ENCODE measurements at places on chromosomes 2 and 18.

DNA sequence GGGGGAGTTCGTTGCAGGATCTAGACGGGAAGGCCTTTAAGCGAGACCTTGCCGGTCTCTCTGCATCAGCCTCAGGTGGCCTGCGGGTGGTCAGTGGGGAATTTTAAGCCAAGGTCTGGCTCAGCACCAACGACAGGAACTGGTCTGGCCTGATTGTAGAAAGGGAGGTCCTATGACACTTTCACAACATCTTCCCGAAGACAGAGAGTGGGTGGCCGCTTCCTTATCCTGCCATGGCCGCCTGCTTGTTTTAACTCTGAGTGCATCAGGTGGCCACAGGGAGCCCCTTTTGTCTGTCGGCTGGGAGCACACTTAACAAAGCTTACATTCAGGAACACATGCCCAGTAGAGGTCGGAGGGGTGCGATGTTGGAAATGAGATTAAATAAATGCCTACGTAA, 363.7 kb upstream of the MYT1L start:
- DNase-seq: no peak

- DNase-seq: no peak
Measured at GRCh38 chr2:36354811-36355150, 797 bp upstream of the CRIM1 start.

GRCh38 chr18:43129946-43130524, 14.6 kb upstream of the RIT2 start:
- no peak for DNase-seq

DNA sequence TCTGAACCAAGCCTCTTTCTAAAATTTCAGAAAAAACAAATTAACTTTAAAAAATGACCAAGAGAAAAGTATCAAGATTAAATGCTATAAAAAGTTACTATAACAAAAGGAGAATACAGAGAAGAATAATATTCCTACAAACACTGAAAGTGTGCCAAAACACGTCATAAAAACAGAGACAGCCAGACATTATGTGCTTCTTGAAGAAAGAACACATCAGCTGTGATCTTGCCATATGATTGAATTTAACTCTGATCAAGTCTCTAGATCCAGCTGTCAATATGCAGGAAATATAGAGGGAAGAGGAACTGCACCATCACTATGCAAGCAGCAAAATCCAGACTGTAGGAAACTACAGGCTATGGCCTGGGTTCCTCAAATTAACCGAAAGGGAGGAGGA, 33.7 kb upstream of the COL5A2 start:
- no peak for DNase-seq

DNA sequence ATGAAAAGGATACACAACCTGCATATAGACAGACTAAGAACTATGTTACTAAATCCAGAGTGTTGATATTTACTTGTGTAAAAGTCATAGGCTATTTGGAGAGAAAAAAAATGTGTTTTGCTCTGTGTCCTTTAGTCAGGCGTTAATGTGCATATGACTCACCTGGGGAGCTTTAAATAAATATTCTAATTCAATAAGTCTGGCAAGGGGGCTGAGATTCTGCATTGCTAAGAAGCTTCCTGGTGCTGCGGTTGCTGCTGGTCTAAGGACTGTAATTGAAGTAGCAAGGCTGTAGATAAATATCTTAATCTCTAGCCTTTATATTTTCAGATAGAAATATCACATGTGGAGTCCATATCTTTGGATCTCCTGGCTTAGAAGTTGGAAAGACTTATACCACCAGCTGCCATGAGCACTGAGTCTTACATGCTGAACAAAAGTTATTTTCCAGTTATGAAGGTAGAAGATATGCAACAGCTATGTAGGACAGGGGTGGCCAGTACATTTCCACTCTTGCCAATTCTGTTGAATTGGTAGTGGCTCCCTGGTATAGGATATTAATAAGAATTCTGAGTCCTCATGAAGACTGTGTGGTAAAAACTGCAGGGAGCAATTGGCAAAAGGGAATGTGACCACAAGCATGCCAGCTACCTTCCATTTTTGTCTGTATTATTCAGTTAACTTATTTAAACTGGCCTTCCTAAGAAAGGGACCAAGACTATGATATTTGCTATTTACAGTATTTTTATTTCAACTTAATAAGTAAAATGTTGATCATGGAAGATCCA, 4.8 kb downstream of the SPAG16 start:
- no peak for DNase-seq

DNA sequence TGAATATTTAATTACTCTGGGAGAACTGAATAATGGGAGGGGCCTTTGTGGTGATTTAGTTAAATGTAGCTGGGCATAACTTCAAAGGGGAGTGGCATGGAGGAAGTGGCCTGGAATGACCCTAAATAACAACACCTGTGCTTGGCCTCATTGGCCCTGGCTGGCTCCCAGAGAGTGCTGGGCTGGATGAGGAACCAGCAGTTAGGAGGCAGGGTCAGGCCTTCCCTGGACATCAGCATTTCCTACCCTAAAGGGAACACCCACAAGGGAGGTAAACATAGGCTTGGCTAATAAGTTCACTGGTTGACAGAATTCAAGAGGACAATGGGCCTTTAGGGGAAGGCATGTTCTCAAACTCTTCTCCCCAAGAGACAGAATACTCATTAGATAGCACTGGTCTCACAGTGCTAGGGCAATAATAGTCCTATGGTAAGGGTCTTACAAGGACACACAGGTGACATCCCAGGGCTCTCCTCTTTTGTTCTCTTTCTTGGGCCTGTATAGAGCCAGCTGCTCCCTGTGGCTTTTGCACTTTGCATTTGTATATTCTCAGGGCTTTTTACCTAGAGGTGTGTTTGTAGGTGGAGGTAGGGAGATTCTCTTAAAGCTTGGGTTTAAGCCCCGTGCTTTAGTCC, 106.8 kb downstream of the ZNF519 start:
- DNase-seq: no peak

DNA sequence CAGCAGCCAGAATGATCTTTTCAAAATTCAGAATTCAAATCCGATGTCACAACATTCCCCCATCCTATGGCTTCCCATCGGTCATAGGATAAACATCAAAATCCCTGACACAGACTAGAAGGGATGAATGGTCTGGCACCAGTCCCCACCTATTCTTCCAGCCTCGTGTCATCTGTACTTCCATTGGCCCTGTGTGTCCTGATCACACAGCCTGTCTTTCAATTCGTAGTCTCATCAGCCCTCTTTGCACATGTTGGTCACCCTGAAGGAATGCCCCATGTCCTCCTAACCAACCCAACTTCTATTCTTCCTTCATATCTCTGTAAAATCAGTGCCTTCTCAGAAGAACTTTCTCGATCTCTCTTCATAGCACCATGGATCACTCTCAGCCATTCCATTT, 157.2 kb downstream of the NEB start:
- DNase-seq: no peak

GRCh38 chr2:118061135-118061955, 26.9 kb upstream of the INSIG2 start:
- DNase-seq: no peak

DNA sequence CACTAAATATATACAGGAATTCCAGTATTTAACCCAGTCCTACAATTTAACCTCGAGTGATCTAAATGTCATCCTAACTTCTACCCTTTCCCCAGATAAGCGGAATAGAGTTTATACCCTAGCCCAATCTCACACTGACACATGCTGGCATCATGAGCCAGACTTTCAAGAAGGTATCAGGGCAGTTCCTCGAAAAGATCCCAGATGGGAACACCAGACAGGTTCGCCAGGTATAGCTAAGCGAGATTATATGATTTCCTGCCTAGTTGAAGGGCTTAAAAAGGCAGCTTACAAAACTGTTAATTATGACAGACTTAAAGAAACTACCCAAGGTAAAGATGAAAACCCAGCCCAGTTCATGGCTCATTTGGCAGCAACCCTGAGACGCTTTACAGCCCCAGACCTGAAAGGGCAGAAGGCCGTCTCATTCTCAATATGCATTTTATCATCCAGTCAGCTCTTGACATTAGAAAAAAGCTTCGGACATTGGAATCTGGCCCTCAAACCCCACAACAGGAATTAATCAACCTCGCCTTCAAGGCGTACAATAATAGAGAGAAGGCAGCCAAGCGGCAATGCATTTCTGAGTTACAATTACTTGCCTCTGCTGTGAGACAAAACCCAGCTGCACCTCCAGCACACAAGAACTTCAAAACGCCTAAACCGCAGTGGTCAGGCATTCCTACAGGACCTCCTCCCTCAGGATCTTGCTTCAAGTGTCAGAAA, 668.2 kb upstream of the PKDCC start:
- DNase-seq: no peak

DNA sequence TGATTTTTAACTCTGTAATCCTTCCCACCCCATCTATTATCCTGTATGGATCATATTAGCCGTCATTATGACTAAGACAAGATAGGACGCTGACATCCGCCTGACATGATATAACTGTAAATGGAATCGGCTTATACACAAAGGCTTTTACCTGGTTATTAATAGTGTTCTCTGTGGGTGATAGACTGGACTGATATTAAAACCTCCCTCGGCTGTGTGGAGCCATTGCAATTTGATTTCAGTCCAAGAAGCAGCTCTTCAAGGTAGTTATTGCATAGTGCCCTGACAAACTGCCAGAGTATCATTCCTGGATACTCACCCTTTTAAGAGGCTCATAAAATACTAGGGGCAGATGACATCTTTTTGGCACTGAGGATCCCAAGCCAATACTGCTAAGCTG, 226.1 kb upstream of the HNRNPA3 start:
- DNase-seq: no peak

DNA sequence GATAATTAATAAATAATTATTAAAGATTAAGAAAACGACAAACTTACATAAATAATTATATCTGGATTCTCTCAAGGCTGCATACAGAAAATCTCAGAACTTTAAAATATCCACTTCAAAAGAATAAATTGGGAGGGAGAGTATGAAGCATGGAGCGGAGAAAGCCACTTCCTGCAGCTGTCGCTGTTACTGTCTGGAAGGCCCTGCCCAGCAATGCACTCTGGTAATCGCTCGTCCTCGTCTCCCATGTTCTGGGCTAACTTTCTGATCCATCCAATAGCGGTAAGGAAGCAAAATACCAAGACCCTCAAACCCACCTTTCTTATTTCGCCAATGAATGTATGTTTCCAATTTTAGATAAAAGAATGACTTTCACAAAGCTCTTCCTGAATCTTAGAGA, 26.7 kb downstream of the CYRIA start:
- no peak for DNase-seq

- DNase-seq: no peak
Measured at GRCh38 chr2:152037743-152038435, 61.0 kb downstream of the CACNB4 start.

GRCh38 chr2:64025741-64026140, 6.5 kb upstream of the VPS54 start:
- no peak for DNase-seq

GRCh38 chr2:173989160-173989883, 24.1 kb upstream of the SP3 start:
- DNase-seq: no peak

- no peak for DNase-seq
Measured at GRCh38 chr18:74459889-74460288, 2.8 kb upstream of the DIPK1C start.

- DNase-seq: no peak
Measured at GRCh38 chr2:48600204-48600813, 17.3 kb upstream of the GTF2A1L start.

GRCh38 chr2:24720310-24720709, 72.9 kb downstream of the PTRHD1 start:
- no peak for DNase-seq

GRCh38 chr2:222492683-222493082, 68.3 kb downstream of the SGPP2 start:
- DNase-seq: no peak

DNA sequence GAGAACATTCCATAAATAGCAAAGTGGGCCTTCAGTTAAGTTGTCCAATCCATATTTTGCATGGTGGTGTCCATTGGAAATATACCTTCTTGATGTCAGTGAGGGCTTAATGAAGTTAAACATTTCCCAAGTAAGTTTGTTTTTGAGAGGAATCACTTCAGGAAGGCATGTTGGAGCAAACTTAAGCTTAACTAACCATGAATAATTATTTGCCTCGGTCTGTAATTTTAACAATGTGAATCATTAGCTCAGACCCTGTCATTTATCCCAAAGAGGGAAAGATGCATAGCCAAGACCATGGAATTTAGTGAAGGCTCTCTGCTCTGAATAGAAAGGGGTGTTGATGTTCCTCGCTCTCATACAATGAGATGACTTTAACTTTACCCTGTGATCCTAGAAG, 47.4 kb downstream of the SPATS2L start:
- no peak for DNase-seq

DNA sequence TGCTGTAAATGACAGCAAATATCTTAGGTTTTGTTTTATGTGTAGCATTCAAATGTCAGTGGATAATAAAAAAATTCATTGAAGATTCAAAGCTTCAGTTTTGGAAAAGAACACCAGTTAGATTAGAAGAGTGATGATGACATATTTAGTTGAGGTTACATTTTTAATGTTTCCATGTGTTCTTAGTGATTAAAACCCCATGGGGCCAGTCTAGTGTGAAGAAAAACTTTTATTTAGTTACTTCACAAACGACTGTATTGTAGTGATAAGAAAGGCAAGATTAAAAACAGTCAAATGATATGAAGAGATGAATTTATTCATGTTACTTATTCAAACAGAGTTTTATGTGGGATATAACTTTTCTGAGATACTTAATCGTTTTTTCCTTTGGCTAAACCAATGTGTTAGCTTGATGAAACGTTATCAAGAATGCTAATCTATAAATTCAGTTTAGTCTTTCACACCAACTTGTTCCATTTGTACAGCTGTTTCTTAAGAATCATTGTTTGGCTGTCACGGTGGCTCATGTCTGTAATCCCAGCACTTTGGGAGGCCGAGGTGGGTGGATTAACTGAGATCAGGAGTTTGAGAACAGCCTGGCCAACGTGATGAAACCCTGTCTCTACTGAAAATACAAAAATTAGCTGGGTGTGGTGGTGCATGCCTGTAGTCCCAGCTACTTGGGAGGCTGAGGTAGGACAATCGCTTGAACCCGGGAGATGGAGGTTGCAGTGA, 11.6 kb downstream of the BMPR2 start:
- DNase-seq: no peak

GRCh38 chr2:69955029-69955428, 6.4 kb downstream of the ASPRV1 start:
- DNase-seq: no peak

DNA sequence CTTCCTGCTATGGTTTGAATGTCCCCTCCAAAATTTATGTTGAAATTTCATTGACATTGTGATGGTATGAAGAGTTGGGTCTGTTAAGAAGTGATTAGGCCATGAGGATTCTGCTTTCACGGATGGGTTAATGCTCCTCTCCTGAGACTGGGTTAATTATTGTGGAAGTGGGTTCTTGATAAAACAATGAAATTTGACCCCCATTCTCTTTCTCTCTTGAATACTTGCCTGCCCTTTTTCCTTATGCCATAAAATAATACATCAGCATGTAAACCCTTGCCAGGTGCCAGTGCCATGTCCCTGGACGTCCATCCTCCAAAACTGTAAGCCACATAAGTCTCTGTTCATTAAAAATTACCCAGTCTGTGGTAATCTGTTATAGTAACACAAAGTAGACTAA, 352.8 kb downstream of the LRRTM4 start:
- no peak for DNase-seq

- DNase-seq: no peak
Measured at GRCh38 chr18:76451396-76452331, 43.4 kb downstream of the ZNF516 start.

GRCh38 chr2:98404556-98405250, 40.0 kb upstream of the INPP4A start:
- DNase-seq: no peak

All from thoracic aorta (tissue), 2 donors.